Ecto neural progenitor cell (in vitro differentiated cells): ENCODE measurements at places on chromosomes 2 and 18.

- no peak for DNase-seq
Observed at GRCh38 chr2:112073875-112074274, 18.8 kb downstream of the TMEM87B start.

DNA sequence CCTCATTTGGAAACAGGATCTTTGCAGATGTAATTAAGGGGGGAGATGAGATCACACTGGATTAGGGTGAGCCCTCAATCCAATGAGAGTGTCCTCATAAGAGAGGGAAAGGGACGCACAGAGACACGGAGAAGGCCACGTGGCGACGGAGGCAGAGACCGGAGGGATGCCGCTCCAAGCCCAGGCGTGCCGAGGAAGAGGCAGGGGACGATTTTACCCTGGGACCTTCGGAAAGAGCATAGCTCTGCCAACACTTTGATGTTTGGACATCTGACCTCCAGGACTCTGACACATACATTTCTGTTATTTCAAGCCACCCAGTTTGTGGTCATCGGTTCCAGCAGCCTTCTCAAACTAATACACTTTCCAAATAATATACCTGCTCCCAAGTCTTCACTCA is 84.4 kb upstream of the ZCCHC2 start:
- DNase-seq, result no peak

DNA sequence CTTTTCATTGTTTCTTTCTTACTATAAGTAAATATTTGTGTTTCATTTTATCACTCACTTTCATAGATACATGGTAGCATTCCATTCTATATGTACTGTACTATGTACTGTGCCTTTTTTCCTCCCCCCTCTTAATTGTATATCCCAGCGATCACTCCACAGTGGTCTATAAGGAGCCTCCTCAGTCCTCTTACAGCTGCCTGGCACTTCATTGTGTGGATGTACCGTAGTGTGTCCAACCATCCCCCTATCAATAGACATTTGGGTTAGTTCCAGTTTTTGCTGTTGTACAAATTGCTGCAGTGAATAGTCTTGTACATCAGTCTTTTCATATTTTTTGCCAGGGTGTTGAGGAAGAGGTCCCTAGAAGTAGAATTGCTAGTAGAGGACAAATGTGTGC is 21.4 kb upstream of the DRC1 start:
- DNase-seq, result no peak

- no peak for DNase-seq
Observed at GRCh38 chr2:47243596-47244323, 88.7 kb upstream of the STPG4 start.

- no peak for DNase-seq
Observed at GRCh38 chr2:206766057-206766930, 888 bp downstream of the FASTKD2 start.

GRCh38 chr18:77737405-77737804 is 487.8 kb downstream of the GALR1 start:
- no peak for DNase-seq

DNA sequence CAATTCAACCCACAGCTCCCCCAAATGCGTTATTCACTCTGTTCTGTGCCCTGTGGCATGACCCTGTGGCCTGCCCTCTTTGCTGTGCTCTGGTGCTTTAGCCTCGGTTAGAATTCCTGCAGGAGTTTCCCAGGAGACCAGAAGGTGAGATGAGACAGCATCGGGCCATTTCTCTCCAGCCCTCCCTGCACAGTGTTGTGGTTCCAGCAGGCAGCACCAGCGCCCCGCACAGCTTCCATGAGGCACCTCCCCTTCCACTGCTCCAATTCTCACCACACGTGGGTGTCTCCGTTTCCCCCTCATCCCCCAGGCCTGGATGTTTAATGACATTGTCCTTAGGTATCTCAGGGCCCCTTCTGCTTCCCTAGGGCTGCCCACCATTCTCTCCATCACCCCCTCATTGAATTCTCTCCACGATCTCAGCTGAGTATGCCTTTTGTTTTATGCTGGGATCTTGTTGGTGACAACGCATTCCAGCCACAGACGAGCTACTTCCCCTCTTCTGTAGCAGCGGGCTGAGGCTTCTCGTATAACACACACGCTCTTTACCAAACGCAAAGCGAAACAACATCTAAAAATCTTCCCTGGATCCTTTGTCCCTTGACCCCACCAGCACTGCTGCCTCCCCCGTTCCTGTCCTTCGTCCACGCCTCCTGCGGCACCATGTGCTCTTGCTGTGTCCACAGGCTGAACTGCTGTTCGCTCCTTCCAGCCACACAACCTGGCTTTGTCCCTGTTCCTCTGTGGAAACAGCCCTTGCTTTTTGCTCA is 35.1 kb downstream of the ACKR3 start:
- no peak for DNase-seq

DNA sequence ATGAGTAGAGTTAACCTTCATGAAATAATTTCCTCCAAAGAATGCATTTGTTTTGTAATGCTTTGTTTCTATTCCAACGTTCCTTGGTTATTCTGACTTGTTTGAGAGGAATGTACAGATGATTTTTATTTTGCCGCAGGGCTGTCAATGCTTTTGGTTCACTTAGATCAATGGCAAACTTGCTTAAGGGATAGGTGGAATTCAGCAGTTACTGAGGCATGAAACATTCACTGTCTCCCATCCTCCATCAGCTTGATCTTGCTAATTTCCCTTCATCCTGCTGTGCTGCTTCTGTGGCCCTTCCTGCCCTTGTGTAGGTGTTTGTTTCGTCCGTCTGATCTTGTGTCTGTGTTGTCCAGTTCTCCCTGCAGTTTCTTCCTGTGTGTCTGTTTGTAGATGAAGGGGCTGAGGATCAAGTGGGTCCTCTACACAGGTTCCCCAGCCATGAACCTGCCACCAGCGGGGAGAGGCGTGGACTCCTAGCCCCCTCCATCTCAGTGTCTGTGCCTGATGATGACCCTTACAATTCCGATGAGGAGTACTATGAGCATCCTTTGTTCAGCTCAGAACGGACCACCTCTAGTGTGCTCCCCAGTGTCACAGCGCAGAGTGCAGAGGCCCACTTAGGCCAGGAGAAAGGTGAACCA is 84.2 kb upstream of the UNC80 start:
- no peak for DNase-seq

- DNase-seq, result no peak
Observed at GRCh38 chr18:11502368-11502767, 107.0 kb upstream of the SLC35G4 start.

- no peak for DNase-seq
Observed at GRCh38 chr2:20130821-20131645, 79.6 kb upstream of the LAPTM4A start.

GRCh38 chr2:112918256-112918655 is 7.3 kb downstream of the IL37 start:
- DNase-seq, result no peak

DNA sequence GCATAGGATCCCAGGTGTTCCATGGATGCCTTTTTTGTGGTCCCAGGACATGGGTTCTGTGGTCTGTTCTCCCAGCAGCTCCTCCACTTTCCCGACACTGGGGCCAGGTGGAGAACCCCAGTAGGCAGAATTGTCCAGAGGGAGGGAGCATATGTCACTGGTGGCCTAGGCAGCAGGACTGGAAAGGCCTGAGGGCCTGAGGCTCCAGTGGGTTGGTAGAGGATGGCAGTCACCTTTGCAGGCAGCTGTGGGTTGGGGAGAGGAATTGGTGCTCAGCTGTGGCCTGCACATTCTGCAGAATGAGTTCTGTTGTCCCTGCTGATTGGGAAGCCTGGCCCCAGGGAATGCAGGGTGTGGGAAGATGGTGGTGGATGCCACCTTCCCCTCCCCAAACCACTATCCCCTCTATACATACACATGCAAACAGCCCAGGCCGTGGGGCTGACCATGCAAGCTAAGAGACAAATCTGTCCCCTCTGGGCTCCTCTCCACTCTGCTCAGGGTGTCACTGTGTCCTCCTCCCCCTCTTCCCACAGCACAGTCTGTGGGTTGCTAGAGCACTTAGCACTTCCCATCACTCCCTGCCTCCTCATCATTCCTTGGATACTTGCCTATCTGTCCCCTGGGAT is 11.4 kb downstream of the CTIF start:
- no peak for DNase-seq

GRCh38 chr2:173739006-173739405 is 226.2 kb downstream of the SP3 start:
- DNase-seq, result no peak

- DNase-seq, result no peak
Observed at GRCh38 chr2:162014751-162015150, 59.3 kb downstream of the DPP4 start.

DNA sequence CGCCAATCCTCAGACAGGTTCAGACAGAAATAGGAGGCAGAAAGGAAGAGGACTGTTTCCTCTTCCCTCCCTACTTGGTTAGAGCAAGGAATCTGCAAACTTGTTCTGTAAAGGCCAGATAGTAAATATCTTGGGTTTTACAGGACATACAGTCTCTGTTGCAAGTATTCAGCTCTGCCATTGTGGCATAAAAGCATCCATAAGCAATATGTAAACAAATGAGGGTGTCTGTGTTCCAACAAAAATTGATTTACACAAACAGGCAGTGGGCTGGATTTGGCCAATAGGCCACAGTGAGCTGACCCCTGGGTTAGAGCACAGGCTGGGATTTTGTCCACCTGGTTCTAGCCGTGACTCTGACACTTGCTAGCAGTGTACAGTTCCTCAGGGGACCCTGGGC is 89.4 kb downstream of the NRP2 start:
- DNase-seq, result no peak

GRCh38 chr18:56722518-56722917 is 71.4 kb downstream of the WDR7 start:
- no peak for DNase-seq
